Naive thymus-derived CD8-positive, alpha-beta T cell (primary cell): ENCODE measurements at places on chromosomes 12 and 14.

GRCh38 chr12:124683152-124684124 lies 116.0 kb upstream of the NCOR2 start:
- no peak for DNase-seq

DNA sequence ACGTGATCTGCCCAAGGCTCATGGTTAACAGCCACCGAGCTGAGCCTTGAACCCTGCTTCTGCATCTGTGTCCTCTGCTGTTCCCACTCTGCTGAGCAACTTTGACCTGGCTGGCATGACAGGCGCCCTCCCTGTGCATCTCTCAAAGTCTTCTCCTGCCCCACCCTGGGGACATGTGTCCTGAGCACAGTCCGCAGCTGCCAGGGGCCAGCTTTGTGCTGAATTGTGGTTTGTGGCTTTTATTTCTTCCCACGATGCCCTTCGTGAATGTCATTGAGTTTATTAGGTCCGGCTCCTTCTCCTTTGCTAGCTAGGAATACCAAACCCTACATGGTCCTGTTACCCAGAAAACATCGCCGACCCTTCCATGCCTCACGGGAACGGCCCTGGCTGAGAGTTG lies 161.0 kb downstream of the TSPAN9 start:
- no peak for DNase-seq

GRCh38 chr12:93704122-93704521 lies 26.9 kb downstream of the CRADD start:
- no peak for DNase-seq

DNA sequence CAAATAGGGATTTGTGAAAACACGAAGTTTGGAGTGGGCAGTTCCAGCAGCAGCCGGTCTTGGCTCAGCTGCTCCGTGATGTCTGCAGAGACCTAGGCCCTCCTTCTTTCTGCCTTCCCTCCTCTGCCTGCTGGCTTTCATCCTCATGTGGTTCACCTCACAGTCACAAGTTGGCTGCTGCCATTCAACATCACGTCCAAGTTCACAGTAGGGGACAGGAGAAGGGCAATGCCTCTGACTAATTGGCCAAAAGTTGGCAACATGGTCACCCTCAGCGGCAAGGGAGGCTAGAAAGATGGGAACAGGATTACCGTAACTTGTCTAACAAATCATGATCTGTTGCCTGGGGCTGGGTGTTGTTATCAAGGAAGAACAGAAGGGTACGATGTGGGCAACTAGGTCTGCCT lies 7.8 kb upstream of the CACNA2D4 start:
- DNase-seq: no peak

DNA sequence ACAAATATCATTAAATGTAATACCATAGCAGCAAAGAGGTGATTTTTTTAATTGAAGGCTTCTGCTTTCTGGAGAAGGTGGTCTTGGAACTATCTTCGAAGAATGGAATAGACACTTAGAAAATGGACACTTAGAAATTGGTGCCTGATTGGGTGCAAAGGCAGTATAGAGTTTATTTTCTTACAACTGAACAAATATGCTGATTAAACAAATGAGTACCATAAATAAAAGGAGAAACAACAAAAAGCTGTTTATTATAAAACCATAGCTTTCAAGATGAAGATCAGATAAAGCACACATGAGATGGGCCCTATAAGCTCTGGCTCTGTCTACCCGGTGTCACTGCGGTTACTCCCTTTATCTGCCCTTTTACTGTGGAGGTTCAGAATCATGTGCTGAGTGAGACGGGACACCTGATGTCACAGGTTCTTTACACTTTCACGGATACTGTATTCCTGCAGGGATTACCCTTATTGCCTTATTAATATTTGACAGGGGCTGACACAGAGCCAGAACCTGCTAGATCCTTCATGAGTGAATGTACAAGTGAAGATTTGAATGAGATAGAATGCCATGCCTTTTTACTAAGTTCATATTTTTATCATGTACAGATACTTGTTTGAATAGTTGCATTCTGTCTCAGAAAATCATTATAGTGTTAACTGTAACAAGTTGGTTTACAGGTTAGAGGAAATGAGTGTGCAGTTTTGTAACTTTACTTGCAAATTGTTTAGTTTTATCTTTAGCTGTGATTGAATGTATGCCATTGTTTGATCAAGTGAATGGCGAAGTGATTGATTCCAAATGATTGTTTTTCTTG lies 477.5 kb upstream of the RGS6 start:
- DNase-seq: no peak

DNA sequence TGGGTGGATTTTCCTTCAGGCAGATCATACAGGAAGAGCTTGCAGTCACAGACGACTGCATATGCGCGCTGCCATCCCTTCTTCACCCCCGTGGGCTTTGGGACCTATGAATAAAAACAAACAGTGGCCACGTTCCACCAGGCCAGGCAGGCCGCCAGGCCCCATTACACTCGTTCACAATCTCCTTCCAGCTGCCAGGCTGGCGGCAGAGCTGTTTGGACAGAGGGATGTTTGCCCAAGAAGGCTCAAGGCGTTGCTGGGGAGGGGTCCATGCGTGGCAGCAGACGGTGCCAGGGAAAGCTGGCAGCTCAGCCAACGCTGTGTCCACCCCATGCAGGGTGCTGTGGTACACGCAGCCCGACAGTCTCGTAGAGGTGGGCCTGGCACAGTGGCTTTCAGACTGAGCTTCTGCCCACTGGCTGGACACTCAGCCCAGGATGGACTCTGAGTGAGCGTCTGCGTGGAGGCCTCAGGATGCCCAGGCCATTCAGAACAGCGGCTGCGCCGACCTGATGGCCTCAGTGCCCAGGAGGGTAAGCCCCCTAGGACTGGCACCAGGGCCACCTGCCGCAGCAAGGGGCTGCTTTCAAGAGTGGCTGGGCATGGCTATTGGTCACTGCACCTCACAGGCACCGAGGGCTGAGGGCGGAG lies 27.5 kb downstream of the AMN start:
- no peak for DNase-seq

DNA sequence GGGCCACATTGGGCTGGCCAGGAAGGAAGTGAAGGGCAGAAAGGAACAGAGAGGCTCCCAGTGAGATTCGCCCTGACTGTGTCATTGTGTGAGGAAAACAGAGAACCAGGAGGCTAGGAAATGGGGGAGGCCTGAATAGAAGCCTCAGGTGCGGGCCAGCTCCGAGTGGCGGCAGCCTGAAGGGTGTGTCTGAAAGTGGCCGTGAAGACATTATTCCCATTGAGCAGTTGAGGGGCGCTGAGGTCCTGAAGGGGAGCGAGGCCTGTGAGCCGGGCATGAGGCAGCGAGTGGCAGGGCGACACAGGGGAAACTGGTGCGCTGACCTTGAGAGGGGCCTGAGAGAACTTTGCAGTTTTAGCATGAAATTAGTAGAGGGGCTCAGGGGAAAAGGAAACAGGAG lies 6.9 kb downstream of the CLBA1 start:
- no peak for DNase-seq

DNA sequence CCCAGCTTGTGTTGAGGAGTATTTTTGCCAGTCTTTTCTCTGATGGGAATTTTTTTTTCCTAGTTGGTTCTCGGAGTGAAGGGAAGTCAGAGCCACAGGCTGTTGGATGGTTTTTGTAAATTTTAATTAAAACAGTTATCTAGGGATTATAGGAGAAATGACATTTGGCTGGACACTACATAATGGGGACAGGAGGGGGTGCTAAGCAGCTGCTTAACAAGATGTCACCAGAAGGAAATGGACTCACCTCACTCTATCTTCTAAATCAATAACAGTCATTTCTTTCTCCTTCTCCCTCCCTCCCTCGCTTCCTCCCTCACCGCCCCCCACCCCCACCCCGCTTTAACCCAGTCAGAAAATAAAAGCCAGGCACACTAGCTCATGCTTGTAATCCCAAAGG lies 93.4 kb upstream of the TMEM233 start:
- DNase-seq: no peak

- no peak for DNase-seq
These were observed 82.7 kb downstream of the PRIMA1 start for GRCh38 chr14:93705513-93706156.

DNA sequence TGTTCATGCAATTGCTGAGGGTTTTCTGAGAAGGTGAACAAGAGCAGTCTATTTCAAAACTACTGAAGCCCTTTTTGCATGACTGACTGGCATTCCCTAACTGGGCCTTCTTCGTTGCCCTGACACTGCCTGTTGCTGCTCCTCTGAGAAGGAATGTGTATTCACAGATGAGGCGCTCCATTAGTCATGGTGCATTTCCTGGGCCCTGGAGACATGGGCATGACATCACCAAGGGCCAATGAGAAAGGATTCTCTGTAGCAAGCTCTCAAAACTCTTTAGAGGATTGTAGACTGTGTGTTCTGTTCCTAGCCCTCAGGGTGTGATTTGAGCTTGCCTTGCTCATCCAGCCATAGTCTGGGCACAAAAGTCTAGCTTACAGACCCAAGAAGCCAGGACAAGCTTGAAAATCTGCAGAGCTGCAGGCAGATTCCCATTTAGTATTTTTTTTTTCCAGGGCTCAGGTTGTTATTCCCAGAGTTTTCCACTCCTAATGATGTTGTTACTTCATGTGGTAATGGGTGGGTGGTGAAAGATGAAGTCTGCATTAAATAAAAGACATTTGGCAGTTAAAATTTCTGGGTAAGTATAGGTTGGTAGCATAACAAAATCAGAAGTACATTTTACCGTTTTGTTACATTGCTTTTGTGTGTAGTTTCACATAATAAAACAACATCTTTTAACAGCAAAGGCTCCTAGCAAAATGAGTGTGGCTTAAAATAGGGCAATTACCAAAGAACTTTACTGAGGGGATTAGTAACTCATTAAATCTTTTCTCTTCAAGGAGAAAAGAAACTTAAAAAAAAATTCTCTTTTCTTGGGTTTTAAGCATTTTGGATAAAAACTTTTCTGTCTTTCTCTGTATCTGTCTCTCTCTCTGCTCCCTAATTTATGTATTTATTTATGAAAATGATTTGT lies 318.4 kb downstream of the RAD51B start:
- no peak for DNase-seq

GRCh38 chr12:113762155-113762881 lies 203.8 kb downstream of the RBM19 start:
- DNase-seq: no peak

DNA sequence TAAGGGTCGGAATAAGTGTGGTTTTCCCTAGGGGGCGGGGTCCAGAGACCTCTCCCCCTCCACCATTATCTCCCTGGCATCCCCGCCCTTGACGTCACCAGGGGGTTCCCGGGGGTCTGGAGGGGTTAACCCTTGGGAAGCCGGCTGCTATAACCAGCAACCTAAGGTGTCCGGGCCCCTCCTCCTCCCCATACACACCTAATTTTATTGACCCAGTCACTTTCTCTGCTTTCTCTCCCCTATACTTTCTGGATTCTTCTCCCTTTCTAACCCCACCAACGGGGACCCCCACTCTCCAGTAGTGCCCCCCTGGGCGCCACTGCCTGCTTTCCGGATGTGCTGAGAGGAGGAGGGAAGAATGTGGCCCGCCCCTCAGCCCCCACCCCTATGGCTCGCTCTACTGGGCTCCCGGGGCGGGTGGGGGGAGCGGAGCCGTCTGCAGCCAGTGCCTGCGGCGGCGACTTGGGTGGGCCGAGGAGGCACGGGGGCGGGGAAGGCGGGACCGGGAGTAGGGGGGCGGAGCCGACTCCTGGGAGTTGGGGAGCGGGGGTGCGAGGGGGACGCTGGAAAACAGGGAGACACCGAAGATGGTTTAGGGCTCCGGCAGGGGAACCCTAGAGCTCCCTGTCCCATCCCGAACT lies 1.8 kb downstream of the GLI1 start:
- DNase-seq: no peak

DNA sequence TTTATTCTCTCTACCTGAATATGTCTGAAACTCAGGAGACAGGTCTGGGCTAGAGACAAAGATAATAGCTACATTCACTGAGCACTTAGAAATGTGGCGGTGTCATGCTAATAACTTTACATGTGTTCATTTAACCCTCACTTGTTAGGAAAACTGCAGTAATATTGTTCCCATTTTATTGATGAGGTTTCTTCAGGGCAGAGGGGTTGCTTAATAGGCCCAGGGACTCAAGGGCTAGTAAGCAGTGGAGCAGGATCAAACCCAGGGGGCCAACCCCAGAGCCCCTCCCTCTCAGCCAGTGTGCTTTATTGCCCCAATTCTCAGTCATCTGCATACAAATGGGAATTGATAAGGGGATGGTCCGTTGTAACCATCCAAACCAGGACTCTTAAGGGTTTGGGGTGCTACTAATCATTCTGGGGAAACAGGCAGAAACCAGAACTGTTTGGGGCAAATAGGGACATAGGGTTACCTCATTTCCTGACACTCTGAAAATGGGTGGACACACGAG lies 142.8 kb upstream of the AMIGO2 start:
- DNase-seq: no peak

DNA sequence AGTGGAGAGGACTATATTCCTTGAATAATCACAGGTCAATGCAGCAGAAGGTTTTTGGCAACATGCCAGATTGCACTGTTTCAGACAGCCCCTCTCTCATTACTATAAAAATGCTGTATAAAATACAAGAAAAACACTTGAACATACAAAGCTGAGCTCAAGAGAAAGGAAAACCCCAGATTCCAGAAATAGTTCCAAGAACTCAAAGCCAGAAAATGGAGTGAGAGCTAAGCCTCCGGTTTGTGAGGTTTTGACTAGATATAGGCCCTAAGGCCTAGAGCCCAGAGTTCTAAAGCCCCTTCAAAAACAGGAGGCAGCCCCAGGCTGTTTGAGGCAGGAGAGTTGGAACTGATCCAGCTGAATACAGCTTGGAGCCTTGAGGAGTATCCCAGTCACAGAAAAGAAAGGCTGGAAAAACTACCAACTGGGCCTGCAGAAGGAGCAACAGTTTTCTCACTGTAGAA lies 29.4 kb upstream of the ACTN1 start:
- no peak for DNase-seq

DNA sequence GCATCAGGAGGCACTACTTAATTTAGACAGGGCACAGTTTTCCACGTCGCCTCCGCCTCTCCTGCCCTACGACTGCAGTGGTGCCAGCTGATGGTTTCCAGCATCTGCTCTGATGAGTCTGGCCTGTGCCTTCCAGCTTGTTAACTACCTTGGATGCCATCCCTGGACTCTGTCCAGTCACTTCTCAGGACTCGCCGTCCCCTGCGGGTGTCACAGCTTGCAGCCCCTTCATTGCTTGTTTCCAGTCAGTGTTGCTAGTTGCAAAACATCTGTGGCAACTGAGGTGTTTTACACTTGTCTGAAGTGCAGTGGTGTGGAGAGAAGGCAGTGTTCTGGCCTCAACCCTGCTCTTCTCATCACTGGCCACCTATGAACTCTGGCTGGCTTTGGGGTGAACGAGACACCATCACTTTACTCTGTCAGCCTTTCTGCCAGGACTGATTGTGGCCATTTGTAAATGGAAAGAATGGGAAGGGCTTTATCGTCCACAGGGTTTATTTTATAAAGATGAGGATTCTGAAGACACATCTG lies 8.3 kb downstream of the ADGRD1 start:
- DNase-seq: no peak

DNA sequence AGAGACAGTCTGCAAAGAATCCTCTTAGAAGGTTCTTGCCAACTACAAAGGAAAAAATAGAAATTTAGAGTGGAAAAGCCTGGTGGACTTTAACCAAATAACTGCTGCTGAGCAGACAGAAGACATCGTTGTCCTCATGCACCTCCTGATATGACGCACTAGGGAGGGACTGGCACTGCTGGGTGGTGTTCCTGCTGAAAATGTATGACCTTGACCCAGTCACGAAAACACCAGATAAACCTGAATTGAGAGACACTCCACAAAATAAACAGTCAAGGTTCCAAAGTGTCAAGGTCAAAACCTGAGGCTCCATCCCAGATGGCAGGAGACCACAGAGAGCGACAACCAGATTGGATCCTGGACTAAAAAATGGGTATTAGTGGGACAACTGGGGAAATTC lies 61.9 kb downstream of the CHGA start:
- DNase-seq: no peak

- DNase-seq: no peak
These were observed 38.8 kb downstream of the FBXO21 start for GRCh38 chr12:117151403-117152031.

GRCh38 chr12:105158876-105159275 lies 51.3 kb downstream of the WASHC4 start:
- no peak for DNase-seq
